ENCODE measurements at places on chromosomes 16 and 17. TPM values are rescaled to one million over a fixed set of nuclear protein-coding genes. Genes with fewer than 3 reads are reported as not detected.

The SLC13A2 gene
- total RNA-seq, result not detected

GRCh38 chr17:83150369-83151055 lies 71.1 kb downstream of the METRNL start:
- H3K4me1 ChIP-seq, result peaks cover 5% of the 10 kb centered on the region
- H3K27me3 ChIP-seq, result no peaks in the 10 kb centered on the region
- H3K4me3 ChIP-seq, result no peak overlapping the region
- H3K27ac ChIP-seq, result no peak overlapping the region
- H3K36me3 ChIP-seq, result no peaks in the 10 kb centered on the region

GRCh38 chr16:19294156-19294649 lies 8.7 kb downstream of the CLEC19A start:
- H3K4me1 ChIP-seq, result no peaks in the 10 kb centered on the region
- H3K27me3 ChIP-seq, result no peaks in the 10 kb centered on the region
- H3K27ac ChIP-seq, result no peak overlapping the region
- DNase-seq, result no peak
- H3K36me3 ChIP-seq, result no peaks in the 10 kb centered on the region
- H3K4me3 ChIP-seq, result no peak overlapping the region

The NPIPB9 gene
- total RNA-seq, result not detected

GRCh38 chr17:80455336-80455710 lies 21.1 kb downstream of the NPTX1 start:
- H3K27me3 ChIP-seq, result no peaks in the 10 kb centered on the region
- peak; percentile 70 for DNase-seq
- H3K4me1 ChIP-seq, result peaks cover 22% of the 10 kb centered on the region
- peak overlapping the region; percentile 95 for H3K27ac ChIP-seq

GRCh38 chr17:21167303-21167702 lies 40.5 kb downstream of the DHRS7B start:
- peak overlapping the region; percentile 55 for H3K4me3 ChIP-seq
- DNase-seq, result peak; percentile 86
- peak overlapping the region; percentile 96 for H3K27ac ChIP-seq
- H3K4me1 ChIP-seq, result peaks cover 45% of the 10 kb centered on the region
